ENCODE measurements at places on chromosomes 5 and 9.

- DNase-seq = no peak
Measured at GRCh38 chr5:180136630-180137381, 65.2 kb upstream of the RNF130 start.

GRCh38 chr5:142688281-142688989 is 2.5 kb upstream of the FGF1 start:
- no peak for DNase-seq

DNA sequence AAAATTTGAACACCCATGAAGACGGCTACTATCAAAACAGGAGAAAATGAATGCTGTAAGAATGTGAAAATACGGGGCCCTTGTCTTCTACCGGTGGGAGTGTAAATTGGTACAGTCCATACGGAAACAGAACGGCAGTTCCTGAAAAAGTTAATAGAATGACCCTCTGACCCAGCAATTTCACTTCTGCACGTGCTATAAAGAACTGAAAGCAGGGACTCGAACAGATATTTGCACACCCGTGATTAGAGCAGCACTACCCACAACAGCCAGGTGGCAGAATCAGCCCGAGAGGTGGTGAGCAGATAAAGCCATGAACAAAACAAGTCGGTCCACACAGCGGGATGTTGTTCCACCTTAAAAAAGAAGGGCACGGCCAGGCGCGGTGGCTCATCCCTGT is 22.6 kb upstream of the SLC12A7 start:
- DNase-seq = no peak

DNA sequence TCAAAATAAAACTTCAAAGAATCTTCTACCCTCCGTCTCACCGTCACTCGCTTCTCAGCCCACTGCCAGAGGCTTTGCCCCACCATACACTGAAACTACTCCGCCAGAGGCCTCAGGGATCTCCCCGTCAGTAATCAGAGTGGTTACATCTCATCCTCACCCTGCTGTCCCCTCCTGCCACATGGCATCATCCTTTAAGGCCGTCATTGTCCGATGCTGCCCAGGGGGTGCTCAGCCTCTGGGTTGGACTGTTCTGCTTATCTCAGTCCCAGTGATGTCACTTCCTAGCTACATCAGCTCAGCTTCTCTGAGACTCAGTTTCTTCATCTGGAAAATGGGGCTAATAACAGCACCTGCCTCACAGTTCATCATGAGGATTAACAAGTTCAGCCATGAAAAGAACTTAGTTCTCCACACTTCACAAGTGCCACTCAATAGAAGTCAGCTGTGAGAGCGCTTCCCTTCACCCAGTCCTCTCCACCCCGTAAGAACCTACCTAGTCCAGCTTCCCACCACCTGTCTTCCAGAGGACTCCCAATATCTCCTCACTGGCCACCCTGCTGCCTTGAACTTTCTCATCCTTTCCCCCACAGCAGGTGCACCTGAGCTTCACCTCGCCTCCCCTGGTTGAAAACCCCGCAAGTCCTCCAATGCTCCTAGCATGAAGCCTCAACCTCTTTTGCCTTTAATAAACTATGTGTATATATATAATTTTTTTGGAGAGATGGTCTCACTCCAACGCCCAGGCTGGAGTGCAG is 2.8 kb upstream of the IL3 start:
- DNase-seq = no peak

- no peak for DNase-seq
Measured at GRCh38 chr9:108083796-108084352, 594.3 kb upstream of the KLF4 start.

GRCh38 chr5:20619591-20619990 is 631.6 kb upstream of the CDH18 start:
- no peak for DNase-seq

DNA sequence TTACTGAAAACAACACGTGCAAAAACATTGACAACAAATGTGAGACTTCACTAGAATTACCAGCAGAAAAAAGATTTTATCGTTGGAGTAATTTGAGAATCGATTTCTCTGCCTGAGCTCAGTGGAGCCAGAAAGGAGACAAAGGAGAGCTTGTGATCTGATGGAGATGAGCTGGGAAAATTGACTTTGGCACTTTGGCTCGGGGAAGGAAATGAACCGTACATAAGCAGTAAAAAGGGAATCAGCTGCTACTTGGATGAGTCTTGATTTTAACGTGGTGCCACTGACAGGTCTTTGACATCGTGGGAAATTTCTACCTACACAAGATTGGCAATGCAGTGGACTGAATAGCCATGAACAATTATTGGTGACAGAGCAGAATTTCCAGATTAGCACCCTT is 244.7 kb upstream of the RPS23 start:
- DNase-seq = no peak

DNA sequence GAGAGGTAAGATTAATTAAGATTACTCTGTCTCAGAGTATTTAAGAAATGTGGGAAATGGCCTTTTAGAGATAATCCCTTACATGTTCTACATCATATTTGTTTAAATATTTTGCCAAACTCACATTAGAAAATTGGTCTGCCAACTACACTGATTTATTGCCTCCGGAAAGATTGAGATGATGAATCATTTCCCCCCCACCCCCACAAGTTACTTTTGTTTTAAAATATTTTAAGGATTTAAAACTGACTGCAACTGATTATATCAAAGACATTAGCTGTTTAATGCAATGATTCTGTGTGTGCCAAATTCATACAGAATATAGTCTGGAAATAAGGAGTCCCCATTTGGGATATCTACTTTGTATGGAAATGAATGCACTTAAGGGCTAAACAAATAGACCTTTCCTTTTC is 674.4 kb downstream of the PRR16 start:
- DNase-seq = no peak

GRCh38 chr9:134984372-134985265 is 66.9 kb upstream of the FCN1 start:
- DNase-seq = no peak

DNA sequence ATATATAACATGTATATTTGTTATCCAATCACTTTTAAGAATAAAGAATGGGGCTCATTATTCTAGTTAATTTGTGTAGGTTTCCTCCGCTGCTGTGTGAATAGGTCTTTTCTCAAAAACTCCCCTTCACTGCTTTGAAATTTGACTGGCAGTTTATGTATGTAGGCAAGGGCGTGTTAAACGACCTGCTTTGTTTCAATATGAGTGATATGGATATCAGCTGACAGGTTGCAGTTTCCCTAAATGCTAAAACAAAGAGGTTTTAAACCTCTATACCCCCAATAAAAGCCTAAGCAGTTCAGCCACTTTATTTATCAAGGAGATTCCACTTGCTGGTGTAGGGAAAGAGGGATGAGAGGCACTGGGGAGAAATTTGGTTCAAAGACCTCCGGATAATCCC is 159.6 kb downstream of the TMEM167A start:
- DNase-seq = no peak

DNA sequence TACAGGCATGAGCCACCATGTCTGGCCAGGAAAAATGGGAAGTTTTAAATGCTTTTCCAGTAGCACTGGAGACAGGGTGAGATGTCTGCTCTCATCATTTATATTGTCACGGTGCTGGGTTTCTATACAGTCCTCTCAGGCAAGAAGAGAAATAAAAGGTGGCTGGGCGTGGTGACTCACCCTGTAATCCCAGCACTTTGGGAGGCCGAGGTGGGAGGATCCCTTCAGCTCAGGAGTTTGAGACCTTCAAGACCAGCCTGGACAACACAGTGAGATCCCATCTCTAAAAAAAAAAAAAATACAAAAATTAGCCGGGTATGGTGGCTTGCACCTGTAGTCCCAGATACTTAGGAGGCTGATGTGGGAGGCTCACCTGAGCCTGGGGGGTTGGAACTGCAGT is 4.8 kb upstream of the GRIN1 start:
- DNase-seq = no peak

DNA sequence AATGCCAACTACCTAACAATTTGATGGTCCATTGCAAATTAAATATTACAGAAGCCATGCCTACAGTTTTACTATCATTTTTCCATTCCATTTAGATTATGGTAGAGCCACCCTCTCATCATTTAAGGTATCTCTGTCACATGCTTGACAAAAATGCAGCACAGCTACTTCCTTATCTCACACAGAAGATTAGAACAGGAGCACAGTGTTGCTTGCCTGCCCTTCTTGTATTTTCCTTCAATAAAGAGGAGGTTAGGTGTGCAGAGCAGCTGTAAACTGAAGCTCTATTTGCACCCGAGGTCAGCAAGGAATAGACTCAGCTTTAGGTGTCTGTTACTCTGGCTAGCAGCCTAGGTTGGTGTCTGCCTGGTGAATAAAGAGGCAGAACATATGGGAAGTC is 51.5 kb upstream of the ATP10B start:
- no peak for DNase-seq

DNA sequence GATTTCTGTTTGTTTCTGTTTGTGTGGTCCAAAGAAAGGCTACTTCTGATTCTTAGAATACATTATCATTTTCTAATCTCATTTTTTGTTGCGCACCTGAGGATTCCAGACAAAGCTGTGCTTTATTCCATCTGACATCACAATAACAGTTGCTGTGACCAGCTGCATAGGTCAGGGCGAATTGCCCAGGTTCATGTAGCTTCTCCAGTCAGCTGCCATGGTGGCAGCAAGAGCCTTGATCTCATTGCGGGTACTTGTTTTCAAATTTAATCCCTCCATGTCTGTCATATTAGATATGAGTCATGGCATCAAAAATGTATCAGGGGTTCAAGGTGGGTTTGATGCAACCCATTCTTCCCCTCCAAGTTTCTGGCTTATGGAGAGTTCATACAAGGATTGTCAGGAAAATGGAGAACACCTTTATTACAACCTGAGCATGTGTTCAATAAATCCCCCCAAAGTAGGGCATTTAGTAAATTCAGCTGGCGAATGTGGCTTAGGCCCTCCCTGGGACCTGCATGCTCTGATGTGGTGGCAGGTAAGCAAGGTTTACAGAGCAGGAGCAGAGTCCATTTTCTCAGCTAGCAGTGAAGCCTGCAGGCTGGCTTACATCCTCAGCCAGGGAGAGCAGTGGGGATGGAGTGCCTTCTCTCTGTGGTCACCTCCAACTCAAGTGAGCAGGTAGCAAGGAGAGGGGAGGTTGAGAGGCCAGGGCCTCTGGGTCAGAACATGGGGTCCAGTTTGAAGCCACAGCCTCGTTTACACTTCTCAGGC is 13.9 kb downstream of the CAVIN4 start:
- no peak for DNase-seq

DNA sequence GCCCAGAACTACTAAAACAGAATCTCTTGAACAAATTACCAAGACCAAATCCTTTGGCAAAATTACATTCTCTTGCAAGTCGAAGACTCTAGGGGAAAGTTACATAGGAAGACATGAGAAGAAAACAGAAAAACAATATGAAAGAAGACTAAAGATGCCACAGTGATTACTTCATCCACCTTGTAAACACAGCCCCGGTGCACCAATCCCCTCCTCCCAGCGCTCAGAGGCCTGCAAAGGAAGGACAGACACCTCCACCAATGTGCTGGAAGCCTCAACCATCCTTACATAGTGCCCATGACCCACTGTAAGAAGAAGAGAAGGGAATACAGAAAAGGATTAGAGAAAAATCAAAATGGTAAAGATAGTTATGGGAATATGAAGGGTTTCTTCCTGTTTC is 218.5 kb downstream of the SPOCK1 start:
- no peak for DNase-seq

DNA sequence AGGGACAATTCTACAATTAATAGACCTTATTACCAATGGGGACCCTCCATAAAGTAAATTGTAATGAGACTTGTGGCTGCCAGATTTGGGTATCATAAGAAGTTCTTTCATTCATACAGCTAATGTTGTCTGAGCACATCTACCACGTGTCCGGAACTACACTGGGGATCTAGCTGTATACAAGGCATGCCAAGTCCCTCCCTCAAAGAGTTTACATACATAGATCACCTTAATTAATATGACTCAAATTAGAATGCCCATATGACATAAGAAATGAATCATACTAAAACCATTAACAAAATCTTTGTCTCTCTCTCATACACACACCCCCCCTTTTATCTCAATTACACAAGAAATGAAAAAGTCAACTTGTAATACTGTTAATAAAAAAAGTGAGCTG is 18.0 kb upstream of the NR4A3 start:
- DNase-seq = no peak

GRCh38 chr9:94270009-94270408 is 10.9 kb downstream of the ZNF169 start:
- no peak for DNase-seq

- no peak for DNase-seq
Measured at GRCh38 chr5:22663134-22663533, 190.0 kb downstream of the CDH12 start.

GRCh38 chr5:78964889-78965288 is 20.2 kb downstream of the ARSB start:
- no peak for DNase-seq

- DNase-seq = no peak
Measured at GRCh38 chr5:123708074-123708806, 196.3 kb downstream of the CSNK1G3 start.

- DNase-seq = no peak
Measured at GRCh38 chr5:150639751-150640150, 709 bp upstream of the SYNPO start.

GRCh38 chr5:122304471-122305215 is 7.4 kb upstream of the SNCAIP start:
- no peak for DNase-seq

GRCh38 chr5:157309796-157310195 is 43.9 kb downstream of the CYFIP2 start:
- DNase-seq = no peak

DNA sequence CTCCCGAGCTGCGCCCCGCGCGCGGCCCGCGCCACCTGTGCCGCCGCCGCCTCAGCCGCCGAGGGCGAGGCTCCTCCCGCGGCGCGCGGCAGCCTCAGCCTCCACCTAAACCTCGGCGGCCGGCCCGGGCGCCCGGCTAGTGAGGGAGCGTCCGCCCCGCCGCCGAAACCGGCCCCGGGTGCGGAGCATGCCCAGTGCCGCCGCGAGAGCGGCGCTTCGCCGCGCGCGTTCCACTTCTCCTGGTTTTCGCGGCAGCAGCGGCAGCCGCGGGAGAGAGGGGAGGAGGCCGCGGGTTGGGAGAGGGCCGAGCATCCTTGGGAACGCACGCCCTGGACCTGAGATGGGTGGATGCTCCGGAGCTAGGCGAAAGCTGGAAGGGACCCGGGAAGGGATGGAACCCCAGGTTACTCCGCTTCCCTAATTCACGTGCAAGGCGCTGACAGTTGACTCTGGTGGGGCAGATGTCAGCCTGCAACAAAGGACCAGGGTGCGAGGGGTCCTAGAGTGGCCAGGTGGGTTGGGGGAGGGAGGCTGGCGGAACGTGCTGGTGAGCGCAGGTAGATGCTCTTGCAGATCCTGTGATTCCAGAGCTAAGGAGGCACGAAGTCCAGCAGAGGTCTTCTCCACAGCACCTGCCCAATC is at the start of gene CTNND2:
Gene CTNND2, minus strand, starts transcription at position 182 of the 642 bp plus-strand sequence. CDS start 593 bp downstream, outside the sequence.
- no peak for DNase-seq

DNA sequence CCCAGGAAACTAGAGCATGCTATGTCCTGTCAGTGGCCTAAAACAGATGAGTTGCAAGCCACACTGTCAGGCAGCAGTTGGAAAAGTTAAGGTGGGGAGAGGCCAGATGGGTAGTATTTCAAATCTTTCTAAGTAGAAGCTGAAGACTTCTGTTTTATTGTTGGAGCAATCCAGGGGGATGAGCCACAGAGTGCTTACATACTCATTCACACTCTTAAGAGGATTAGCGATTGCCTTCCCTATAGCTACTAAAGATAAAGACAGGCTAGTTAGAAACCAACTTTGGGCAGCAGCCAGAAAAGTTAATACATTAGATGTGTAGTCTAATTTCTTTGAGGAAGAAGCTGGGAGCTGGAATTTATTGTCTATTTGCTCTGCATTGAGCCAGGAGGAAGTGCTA is 61.7 kb upstream of the ELAVL2 start:
- DNase-seq = no peak

- no peak for DNase-seq
Measured at GRCh38 chr5:135433681-135434426, 13.3 kb downstream of the DCANP1 start.
